ENCODE measurements at places on chromosomes 4 and X. TPM values are rescaled to one million over a fixed set of nuclear protein-coding genes. Genes with fewer than 3 reads are reported as not detected.

GRCh38 chrX:46653482-46653881, 79.9 kb downstream of the CHST7 start:
- DNase-seq = no peak

The PARM1 gene
- 11.7 TPM for total RNA-seq

DNA sequence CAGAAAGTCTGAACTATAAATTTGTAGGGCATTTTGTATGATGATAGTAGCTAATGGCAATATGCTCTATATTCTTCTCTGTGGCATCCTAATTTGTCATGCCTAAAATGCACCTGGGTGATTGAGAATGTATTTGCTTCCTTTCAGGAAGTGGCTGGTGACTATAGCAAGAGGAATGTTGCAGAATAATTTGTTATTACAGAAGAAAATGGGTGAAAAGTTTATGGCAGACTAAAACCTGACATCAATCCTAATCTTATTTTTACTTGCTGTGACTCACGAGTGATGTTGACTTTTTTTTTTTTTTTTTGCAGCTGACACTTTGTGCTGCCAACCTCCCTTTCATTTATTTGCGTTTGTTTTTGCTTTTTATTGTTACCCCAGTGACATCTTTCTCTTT, 141.1 kb downstream of the MSL3 start:
- DNase-seq = no peak

- DNase-seq = no peak
Measured at GRCh38 chr4:80576796-80577195, 241.3 kb downstream of the CFAP299 start.

DNA sequence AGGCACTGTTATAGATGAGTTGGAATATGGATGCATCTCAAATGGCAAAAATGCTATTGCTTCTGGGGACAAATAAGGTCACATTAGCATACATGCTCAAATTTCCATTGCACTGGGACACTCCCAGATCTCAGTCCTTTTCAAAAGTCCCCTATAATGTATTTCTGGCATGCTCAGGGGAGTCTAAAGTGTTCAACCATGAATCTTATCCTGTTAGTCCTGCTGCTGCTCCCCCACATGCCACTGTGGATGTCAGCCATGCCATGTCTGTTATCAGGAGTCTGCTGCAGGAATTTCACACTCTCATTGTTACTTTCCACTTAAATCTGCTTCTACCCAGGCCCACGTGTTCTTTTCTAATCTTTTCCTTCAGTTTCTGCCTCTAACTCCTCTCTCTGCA, 1000.6 kb downstream of the CCSER1 start:
- DNase-seq = no peak

Measured in HCT116 (cell line).